ENCODE measurements at places on chromosomes 12 and 14. TPM values are rescaled to one million over a fixed set of nuclear protein-coding genes. Genes with fewer than 3 reads are reported as not detected.

DNA sequence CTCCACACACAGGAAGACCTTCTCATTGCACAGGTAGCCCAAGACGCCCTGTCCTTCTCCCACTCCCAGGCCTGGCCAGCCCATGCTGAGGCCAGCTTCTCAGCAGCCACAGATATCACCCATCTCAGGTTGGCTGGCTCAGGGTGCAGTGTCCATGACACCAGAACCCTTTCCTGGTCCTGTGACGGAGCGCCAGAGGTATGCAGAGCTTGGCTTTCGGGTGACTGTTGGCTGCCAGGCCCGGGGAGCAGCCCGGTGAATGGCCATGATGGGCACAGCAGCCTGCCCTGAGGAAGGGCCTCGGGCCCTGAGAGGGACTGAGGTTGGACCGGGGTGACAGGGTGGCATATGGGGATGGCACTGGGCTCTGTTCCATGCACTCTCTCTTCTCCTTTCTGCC, 173.4 kb downstream of the TSPAN9 start:
- no peak for DNase-seq
- H3K27ac ChIP-seq: no peak overlapping the region
- H3K4me3 ChIP-seq: no peak overlapping the region
- H3K4me1 ChIP-seq: peaks cover 36% of the 10 kb centered on the region

GRCh38 chr12:116708826-116709756, 28.8 kb downstream of the SPRING1 start:
- DNase-seq: no peak
- H3K4me3 ChIP-seq: peak overlapping the region; percentile 22
- H3K27me3 ChIP-seq: no peaks in the 10 kb centered on the region

DNA sequence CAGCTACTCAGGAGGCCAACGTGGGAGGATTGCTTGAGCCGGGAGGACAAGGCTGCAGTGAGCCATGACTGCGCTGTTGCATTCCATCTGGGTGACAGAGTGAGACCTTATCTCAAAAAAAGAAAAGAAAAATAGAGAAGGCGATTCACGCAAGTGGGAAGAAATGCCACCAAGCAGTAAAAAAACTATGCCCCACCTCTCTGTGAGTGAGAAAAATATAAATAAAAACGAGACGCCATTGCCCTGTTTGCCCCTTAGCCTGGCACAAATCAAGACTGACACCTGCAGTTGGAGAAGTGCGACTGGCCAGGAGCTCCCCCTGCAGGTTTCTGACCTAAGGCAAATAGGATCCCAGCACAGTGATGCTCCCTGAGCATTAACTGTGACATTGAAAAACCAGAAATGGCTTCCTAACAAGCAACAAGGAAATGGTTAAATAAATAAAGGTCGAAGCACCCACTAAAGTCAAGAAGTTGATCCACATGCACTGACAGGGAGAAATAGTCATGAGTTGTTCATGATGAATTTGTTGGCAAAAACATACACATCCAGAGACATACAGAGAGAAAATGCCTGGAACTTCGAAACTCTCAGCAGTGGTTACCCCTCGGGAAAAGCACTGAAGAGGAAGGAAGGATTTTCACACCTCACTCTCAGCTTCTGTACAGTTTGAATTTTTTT, 21.1 kb downstream of the GSC start:
- no peak overlapping the region for H3K27ac ChIP-seq
- H3K4me3 ChIP-seq: no peak overlapping the region
- H3K36me3 ChIP-seq: no peaks in the 10 kb centered on the region
- no peak for DNase-seq

GRCh38 chr14:69237142-69237541, 22.8 kb upstream of the GALNT16 start:
- H3K27me3 ChIP-seq: no peaks in the 10 kb centered on the region
- peaks cover 90% of the 10 kb centered on the region for H3K36me3 ChIP-seq
- H3K27ac ChIP-seq: no peak overlapping the region
- H3K4me3 ChIP-seq: no peak overlapping the region
- no peak for DNase-seq

- H3K27me3 ChIP-seq: no peaks in the 10 kb centered on the region
- DNase-seq: no peak
- no peak overlapping the region for H3K27ac ChIP-seq
- peaks cover 50% of the 10 kb centered on the region for H3K36me3 ChIP-seq
- no peak overlapping the region for H3K4me3 ChIP-seq
These were observed 28.0 kb downstream of the TTLL5 start for GRCh38 chr14:75689012-75689411.

GRCh38 chr12:104793285-104793684, 164.8 kb downstream of the SLC41A2 start:
- H3K27me3 ChIP-seq: no peaks in the 10 kb centered on the region
- H3K4me3 ChIP-seq: no peak overlapping the region
- no peaks in the 10 kb centered on the region for H3K36me3 ChIP-seq
- no peak for DNase-seq

GRCh38 chr14:75626396-75626795, 34.3 kb downstream of the ERG28 start:
- no peaks in the 10 kb centered on the region for H3K36me3 ChIP-seq
- no peaks in the 10 kb centered on the region for H3K4me1 ChIP-seq
- DNase-seq: no peak
- no peaks in the 10 kb centered on the region for H3K27me3 ChIP-seq
- no peak overlapping the region for H3K27ac ChIP-seq

GRCh38 chr12:51199366-51199945, 18.4 kb downstream of the POU6F1 start:
- no peak overlapping the region for H3K27ac ChIP-seq
- no peaks in the 10 kb centered on the region for H3K27me3 ChIP-seq
- no peak overlapping the region for H3K4me3 ChIP-seq
- no peak for DNase-seq

- DNase-seq: peak; percentile 85
- peak within 1 kb of the TSS; percentile 54 for H3K4me3 ChIP-seq
- H3K27ac ChIP-seq: peak within 1 kb of the TSS; percentile 89
- peaks cover 63% of the 10 kb centered on the region for H3K4me1 ChIP-seq
These were observed at the start of gene BIN2 for GRCh38 chr12:51323966-51324895. BIN2 (minus strand) TSS chr12:51324174; CDS start chr12:51324102, 72 bp downstream.

DNA sequence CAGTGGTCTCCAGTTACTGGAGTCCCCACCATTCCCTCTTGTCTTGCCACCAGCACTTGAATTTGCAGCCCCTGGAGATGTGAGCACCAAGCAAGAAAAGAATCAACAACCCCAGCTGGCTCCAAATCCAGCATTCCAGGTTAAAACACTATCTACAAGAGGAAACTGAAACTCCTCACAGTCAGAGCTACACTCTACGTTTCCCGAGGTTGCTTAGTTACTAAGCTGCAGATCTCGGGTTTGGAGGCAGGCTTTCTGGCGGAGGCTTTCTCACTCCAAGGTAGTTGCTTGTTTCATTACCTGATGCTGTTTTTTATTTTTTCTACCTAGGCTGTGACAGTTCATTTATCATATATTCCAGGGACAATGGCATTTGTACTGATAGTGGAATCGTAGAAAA, 248.1 kb downstream of the GLT1D1 start:
- no peaks in the 10 kb centered on the region for H3K27me3 ChIP-seq
- H3K27ac ChIP-seq: no peak overlapping the region
- H3K4me3 ChIP-seq: no peak overlapping the region

The KLRF1 gene
- 4.1 TPM for total RNA-seq

The SYCP3 gene
- total RNA-seq: 0.71 TPM
